Mucosa of gallbladder (tissue), 1 donor: ENCODE measurements at places on chromosomes 5 and 9. TPM values are rescaled to one million over a fixed set of nuclear protein-coding genes. Genes with fewer than 3 reads are reported as not detected.

DNA sequence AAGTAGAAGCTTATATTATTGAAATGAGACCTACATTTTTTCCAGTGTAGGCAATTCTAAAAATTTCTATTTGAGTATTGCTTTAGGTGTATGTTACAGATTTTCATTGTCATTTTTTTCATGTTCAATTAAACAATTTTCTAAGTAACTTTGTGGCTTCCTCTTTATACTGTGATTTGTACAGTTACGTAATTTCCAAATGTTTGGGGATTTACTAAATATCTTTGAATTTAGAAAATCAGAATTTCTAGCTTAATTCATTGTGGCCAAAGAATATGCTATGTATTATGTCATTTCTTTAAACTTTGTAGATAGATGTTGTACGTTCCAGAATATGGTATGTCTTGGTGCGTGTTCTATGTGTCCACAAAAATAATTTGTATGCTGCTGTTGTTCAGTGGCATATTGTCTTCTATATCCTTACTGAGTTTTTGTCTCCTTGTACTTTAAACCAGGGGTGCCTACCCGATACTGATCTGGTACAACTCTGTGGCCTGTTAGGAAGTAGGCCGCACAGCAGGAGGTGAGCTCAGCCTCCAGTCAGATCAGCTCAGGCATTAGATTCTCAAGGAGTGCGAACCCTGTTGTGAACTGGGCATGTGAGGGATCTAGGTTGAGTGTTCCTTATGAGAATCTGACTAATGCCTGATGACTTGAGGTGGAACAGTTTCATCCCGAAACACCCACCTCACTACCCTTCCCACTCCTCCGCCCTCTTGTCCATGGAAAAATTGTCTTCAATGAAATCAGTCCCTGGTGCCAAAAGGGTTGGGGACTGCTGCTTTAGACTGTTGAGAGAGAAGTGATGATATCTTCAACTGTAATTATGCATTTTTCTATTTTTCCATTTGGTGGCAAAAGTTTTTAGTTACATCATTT lies 63.5 kb downstream of the UBE2R2 start:
- DNase-seq: no peak

DNA sequence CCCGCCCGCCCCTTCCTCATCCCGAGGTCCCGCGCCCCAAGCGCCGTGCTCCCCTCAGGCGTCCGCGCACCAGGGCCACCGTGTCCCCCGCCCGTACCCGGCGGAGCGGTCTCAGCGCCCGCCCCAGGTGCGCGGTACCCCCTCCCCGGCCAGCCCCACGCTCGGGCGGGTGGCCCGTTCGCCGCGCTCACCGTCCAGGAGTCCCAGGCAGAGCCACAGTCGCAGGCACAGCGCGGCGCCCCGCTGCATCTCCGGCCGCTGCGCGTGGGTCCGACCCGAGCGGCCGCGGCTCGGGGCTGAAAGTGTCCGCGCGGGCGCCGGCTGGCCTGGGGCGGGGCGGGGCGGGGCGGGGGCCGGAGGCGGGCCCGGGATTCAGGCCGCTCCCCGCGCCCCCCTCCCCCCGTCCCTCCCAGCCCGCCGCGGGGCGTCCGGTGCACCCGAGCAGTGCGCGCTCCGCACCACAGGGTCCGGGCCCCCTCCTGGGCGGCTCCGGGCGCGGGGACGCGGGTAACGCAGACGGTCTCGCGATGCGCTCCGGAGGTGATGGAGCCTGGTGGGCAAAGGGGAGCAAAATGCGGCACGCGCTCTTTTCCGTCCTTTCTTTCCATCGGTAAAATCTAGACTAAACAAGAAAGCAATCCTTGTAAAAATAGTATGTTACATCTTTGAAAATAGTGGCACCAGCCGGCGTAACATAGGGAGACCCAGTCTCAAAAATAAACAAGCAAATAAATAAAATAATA lies at the start of gene FLT4:
Gene FLT4 (minus strand): TSS at position 304 of the 743 bp plus-strand sequence. CDS start 55 bp downstream, at position 249.
- DNase-seq: no peak

- no peak for DNase-seq
Measured at GRCh38 chr5:157516006-157516405, 56.0 kb downstream of the NIPAL4 start.

DNA sequence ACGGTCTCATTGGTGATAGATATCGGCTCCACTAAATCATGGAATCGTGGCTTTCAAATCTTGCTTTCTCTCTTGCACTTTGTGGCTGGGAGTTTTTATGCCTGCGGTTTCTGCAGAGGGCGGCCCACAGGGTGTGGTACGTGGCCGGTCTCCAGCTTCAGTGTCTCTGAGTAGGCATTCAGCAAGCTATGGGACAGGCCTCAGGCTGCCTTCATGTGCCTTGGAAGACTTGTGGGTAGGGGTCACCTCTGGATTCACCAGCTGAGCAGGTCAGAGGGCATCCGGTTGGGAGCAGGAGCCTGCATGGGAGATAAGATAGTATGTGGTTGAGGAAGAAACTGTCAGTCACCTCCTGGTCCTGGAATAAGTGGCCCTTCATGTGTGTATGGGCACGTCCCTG lies 47.7 kb downstream of the AMBP start:
- DNase-seq: peak; percentile 9

Gene GIN1
- total RNA-seq: 9.2 TPM

Gene DUSP1
- 240 TPM for total RNA-seq
